ENCODE measurements at places on chromosomes 3 and 15. TPM values are rescaled to one million over a fixed set of nuclear protein-coding genes. Genes with fewer than 3 reads are reported as not detected.

- DNase-seq: no peak
Observed at GRCh38 chr3:170205302-170205701, 16.9 kb upstream of the PRKCI start.

DNA sequence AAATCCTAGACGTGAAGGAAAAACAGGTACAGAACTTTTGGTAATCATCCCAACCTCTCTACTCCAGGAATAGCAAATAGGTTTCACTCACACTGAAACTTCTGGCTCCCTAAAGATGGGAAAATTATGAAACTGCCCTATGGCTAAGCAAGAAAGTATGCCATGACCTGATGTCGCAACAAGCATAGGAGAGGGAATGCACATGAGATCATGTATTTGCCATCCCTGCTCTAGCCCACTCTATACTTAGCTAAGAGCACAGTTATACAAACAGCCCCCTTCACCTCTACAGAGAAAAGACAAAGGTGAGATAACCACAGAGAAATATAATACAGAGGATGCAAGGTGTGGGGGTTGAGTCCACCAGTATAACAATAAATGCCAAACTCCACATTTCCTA lies 102.7 kb downstream of the TBC1D5 start:
- no peak for DNase-seq

GRCh38 chr15:100762289-100762688 lies 117.3 kb upstream of the ALDH1A3 start:
- no peak for DNase-seq

The TNFSF10 gene
- 7.5 TPM for polyA plus RNA-seq

The SLC22A14 gene
- polyA plus RNA-seq: 0.23 TPM

- DNase-seq: no peak
Observed at GRCh38 chr3:50559702-50560101, 7.8 kb downstream of the C3orf18 start.

DNA sequence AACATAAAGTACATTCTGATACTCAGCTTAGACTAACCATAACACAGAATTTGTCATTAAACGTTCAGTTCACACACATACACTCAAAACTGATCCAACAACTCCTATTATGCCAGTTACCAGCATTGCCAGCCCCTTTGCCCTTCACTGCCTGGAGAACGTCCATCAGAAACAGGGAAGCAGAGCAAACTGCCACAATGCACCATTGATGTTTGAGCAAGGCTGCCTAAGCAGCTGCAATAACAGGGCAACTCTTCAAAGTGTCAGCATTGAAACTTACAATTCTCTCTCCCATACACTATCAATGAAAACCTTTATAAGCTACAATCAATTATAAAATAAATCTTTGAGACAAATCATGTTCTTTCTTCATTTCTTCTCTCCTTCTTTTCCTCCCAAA lies 85.1 kb downstream of the ZBTB20 start:
- no peak for DNase-seq

All from hindlimb muscle (tissue), 1 donor.